ENCODE measurements at places on chromosomes 7 and 10.

GRCh38 chr7:17709599-17709998 is 230.7 kb downstream of the SNX13 start:
- DNase-seq: no peak

- no peak for DNase-seq
These were observed 79.9 kb upstream of the RHEB start for GRCh38 chr7:151599401-151600227.

- DNase-seq: no peak
These were observed 413.9 kb upstream of the AUTS2 start for GRCh38 chr7:69184339-69184738.

DNA sequence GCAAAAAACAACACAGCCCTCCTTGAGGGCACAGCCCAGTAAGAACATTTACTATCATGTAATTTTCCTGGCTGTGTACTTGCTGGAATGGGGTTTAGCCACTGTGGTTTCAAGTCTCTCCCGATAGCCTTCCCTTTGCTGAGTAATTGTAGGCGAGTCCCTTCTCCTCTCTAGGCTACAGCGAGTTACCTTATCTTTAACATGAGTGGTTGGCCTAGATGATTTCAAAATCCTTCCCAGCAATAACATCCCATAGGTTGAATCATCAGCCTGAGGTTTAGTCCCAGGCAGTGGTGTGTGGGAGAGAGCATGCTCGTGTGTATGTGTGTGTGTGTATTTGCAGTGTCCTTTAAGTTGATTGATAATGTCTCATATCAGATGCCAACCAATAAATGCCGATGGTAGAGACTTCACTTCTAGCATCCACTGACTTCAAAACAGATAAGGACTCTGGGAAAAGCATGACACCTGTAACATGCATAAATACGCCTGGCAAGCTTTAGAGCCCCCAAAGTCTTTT is 142.9 kb upstream of the ZMIZ1 start:
- no peak for DNase-seq

- no peak for DNase-seq
These were observed 18.3 kb downstream of the UBE2D1 start for GRCh38 chr10:58352956-58353610.

- no peak for DNase-seq
These were observed 69.8 kb downstream of the DOCK4 start for GRCh38 chr7:112136271-112137008.

DNA sequence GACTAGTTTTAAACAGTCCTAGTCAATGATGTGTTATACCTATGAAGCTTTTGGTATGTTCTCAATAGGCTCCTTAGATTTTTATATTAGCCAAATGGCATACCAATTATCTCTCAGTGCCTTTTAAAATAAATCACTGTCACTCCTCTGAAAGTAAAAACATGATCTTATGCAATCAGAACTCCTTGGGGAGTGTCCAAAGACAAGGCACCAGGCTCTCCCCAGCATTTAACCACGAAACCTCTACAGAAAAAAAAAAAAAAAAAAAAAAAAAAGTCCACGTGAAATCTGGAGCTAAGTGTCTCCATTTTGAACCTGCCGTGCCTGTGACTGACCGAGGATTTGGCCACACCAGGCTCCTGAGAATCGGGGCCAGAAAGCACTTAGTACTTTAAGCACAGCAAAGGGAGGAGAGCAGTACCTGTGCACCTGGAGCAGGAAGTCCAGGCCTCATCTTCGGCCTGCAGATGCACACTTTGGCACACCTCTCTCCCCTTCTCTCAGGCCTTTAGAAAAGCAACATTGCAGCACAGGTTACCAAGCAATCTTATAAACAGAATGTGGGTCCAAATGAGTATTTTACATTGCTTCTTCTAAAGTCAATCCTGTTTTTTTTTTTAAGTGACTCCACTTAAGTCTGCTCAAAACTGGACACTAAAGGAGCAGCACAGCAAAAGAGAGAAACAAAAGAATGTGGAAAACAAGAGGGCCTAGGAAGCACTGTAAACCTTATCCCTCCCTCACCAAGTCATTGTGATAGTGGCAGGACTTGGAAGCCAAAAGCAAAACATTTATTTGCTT is 1.5 kb downstream of the FAM13C start:
- DNase-seq: no peak

GRCh38 chr10:118115701-118116100 is 69.0 kb upstream of the RAB11FIP2 start:
- no peak for DNase-seq

- no peak for DNase-seq
These were observed 4.2 kb upstream of the MYO1G start for GRCh38 chr7:44982970-44983369.

- DNase-seq: no peak
These were observed 816.1 kb upstream of the C7orf33 start for GRCh38 chr7:147774461-147774860.

DNA sequence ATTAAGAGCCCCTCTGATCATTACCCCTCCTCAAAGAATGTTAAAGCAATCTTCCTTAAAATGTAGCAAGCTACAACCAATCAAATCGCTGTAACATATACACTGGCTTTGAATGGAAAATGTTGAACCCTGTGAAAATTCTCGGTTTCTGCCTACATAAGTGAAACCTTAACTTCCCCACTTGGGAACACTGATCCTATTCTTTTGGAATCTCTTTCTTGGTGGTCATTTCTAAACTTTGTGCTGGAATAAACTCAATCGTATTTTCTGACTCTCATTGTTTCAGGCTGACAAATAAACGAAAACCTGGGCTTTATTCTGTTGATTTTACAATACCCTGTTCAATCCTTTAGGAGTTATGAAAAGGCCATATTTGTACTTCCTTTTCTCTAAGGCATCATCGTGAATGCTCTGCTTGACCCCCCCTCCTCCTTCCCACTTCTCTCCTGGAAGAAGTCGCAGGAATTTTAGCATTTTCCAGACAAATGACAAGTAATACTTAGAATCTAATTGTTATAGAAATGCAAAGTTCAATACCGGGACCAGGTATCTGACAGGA is 155.1 kb upstream of the FAM13C start:
- DNase-seq: no peak

GRCh38 chr7:39623732-39624441 is 515 bp downstream of the RALA start:
- no peak for DNase-seq

DNA sequence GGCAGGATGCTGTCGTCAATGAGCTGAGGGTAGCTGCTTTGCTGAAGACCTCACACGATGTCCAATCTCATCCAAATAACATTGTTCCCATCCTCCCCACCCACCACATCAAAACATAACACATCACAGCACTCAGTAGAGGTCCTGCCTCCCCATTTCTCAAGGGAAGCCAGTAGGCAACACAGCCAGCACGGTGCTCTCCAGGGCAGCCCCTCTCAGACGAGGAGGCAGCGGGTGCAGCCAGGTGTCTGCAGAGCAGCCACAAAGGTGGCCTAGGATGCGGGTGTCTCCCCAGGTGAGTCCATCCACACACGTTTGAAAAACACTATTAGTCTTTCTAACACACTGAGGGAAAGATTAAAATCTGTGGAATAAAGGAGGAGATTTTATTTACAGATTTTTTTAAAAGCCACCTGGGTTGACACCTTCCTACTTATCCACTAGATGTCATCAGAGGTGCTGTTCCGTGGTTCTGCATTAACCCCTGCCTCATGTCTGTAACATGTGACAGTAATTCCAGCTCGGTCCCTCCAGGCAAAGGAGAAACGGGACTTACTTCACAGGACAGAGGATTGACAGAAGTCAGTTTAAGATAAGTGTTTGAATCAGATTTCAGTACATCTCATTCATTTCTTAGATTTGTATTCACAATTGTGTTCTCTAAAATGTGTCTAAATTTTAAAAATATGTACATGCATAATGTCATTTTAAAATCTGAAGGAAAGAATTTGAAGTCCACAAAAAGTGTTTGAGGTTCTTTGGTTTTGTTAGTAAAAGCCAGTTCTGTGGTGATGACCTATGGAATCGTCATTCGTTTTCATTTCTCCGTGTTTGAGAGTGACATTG is 68.0 kb downstream of the LANCL2 start:
- DNase-seq: no peak

- DNase-seq: no peak
These were observed 3.1 kb upstream of the SFRP5 start for GRCh38 chr10:97774811-97775294.

GRCh38 chr7:157177333-157177982 is 38.7 kb downstream of the UBE3C start:
- no peak for DNase-seq

- DNase-seq: no peak
These were observed 4.0 kb upstream of the LEP start for GRCh38 chr7:128236924-128237586.

- no peak for DNase-seq
These were observed 769.7 kb downstream of the TNS3 start for GRCh38 chr7:46812101-46812675.

DNA sequence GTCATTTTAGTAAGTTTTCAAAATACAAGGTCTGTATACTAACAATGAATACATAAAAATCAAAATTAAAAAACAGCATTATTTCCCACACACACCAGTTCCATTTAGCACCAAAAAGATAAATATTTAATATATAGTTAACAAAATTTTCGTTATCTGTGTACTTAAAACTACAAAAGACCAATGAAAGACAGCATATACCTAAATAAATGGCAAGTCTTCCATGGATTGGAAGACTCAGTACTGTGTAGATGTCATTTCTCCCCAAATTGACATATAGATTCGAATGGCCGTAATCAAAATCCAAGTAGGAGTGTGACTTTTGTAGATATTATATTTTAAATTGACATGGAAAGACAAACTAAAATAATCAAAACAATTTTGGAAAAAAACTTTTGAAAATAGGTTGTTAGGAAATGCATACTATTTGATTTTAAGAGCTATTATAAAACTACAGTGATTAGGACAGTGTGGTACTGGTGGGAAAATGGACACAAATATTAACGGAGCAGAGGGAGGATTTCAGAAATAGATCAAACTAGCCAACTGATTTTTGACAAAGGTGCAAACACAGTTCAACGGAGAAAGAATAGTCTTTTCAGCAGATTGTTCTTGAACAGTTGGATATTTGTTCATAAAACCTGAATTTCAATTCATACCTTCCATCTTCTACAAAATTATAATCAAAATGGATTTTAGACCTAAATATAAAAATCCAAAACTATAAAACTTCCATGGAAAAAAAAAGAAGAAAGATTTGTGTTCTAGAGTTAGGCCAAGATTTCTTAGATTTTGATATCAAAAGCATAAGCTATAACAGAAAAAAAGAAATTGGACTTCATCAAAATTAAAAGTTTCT is 14.8 kb upstream of the KLF14 start:
- no peak for DNase-seq

- DNase-seq: no peak
These were observed 16.0 kb upstream of the HK1 start for GRCh38 chr10:69262292-69262751.

DNA sequence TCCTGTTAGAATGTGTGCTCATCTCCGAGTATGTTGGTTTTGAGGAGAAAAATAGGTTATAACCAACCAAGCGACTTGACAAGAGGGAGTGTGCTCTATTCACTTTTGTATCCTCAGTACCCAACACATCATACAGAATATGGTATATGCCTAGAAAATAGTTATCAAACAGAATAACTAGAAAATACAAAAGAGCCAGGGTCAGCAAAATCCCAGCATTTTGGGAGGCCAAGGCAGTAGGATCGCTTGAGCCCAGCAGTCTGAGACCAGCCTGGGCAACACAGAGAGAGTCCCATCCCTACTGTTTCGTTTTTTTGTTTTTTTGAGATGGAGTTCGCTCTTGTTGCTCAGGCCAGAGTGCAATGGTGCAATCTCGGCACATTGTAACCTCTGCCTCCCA is 257.9 kb downstream of the PARD3 start:
- DNase-seq: no peak

- DNase-seq: no peak
These were observed 432.2 kb downstream of the DPP6 start for GRCh38 chr7:154484406-154484805.

- DNase-seq: no peak
These were observed 166.5 kb downstream of the EGFR start for GRCh38 chr7:55185321-55185802.

- no peak for DNase-seq
These were observed 4.7 kb upstream of the PLXDC2 start for GRCh38 chr10:19811540-19811939.

- DNase-seq: no peak
These were observed 81.2 kb downstream of the HIPK2 start for GRCh38 chr7:139696552-139696951.

DNA sequence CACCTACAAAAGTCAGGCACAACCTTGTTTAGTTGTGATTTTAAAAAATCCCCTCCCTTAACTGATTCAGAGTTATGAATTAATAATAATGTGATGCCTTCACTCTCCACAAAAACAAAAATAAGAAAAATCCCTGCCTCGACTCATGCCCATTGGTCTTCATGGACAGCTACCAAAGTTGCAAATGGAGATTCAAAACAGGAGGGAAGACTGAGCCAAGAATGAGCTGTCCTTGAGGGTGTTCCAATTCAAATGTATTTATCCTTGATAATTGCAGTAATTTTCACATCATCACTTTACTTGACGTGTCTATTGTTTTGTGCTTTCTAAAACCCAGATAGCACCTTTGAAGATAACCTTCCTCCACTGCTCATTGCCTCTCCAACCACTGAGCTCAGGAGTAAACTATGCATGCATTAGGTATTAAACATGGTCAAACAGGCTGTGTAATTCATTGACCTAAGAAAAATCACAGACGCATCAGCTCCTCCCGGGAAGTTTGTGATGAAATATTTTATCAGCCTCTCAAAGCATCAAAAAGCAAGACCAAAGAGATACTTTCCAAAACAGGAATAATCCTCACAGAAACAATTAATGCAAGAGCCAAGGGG is 712.7 kb upstream of the IGFBP3 start:
- DNase-seq: no peak

DNA sequence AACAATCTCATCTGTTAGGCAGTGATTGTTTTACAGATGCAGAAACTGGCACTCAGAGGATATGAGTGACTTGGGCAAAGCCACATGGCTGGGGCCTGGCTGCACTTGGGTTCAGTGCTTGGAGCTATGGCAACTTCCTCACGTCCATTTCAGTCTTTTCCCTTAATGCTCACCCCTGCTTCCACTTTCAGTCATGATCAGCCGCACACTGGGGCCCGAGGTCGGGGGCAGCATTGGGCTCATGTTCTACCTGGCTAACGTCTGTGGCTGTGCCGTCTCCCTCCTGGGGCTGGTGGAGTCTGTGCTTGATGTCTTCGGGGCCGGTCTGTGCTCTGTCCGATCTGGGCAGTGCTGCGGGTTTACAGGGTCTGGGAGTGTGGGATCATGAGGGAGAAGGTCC is 3.0 kb downstream of the SLC12A9 start:
- no peak for DNase-seq

All from stimulated activated CD8-positive, alpha-beta memory T cell treated with anti-CD3 and anti-CD28 coated beads, Interleukin-4, amount 100 ng/mL, for 1 hour (primary cell).